ENCODE measurements at places on chromosomes 6 and 20.

DNA sequence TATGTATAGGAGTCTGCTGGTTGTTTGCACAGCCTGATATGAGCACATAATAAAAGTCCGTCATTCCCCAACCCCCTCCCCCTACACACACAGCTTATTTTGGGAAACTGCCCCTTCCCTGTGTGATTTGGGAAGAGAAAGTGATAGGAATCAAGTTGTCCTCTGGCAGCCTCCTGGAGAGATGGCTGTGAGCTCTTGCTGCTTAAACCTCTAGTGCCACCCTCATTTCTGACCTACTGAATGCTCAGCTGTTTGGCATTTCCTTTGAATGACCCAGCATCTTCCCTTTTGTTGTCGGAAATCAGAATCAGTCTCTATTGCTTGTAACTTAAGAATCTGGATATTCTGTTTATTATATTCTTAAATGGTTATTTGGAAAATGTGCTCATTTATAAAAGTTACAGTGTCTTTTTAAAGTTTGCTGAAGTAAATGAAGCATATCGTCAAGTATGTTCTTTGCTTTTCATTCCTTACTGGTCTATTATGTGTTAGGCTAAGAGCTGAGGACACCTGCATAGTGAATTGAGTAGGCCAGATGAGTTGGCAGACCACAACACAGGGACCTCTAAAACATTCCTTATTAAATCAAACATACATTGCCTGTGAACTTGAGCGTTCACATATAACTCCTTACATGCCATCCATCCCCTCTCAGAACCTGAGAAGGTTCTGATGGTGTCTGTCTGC, 5.5 kb downstream of the RWDD2A start:
- no peak for DNase-seq

- no peak for DNase-seq
These were observed 63.7 kb downstream of the PHACTR2 start for GRCh38 chr6:143741480-143741879.

GRCh38 chr6:167279766-167280446, 11.2 kb upstream of the UNC93A start:
- no peak for DNase-seq

GRCh38 chr6:13431059-13431656, 56.2 kb downstream of the GFOD1 start:
- DNase-seq = no peak

- no peak for DNase-seq
These were observed 13.6 kb upstream of the SASH1 start for GRCh38 chr6:148328876-148329555.

- DNase-seq = no peak
These were observed 65.2 kb downstream of the PRL start for GRCh38 chr6:22231616-22232015.

GRCh38 chr6:137744877-137745276, 122.2 kb upstream of the TNFAIP3 start:
- no peak for DNase-seq

DNA sequence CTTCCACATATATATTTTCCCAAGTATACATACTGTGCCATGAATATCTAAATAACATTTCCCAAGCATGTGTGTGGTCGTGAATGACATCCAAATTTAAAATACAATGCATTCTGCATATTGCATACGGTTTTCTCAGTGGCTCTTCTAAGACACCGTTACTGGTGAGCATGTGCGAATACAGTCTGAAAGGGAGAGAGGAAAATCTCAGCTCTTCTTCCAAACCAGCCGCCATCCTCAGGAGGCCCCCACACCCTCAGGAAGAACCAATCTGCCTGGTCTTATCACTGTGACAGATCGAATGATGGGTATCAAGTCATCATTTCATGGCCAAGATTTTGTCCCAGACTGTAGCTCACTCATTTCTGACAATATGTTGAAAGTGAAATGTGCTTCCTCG, 50.7 kb downstream of the ADAT2 start:
- no peak for DNase-seq

- DNase-seq = no peak
These were observed 9.9 kb upstream of the SNX9 start for GRCh38 chr6:157813191-157813590.

- DNase-seq = peak; percentile 58
These were observed 206.0 kb downstream of the CDC5L start for GRCh38 chr6:44593539-44593944.

DNA sequence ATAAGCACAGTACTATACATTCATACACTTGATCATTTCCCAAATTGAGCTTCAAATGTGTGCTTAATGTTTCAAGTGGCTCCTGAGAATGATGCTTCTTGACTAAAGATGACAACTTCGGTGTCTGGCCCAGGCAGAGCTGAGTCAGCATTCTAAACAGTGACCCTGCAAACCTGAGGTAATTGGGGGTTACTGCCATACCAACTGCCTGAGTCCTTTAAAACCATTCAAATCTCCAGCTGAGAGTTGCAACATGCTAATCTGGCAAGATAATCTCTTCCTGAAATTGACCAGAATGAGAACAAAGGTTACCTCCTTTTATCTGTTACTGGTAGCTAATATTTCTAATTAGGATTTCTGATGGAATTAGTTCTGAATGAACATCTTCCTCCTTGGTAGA, 8.2 kb downstream of the BACH2 start:
- no peak for DNase-seq

- no peak for DNase-seq
These were observed 11.0 kb upstream of the SLC22A1 start for GRCh38 chr6:160110586-160111123.

- no peak for DNase-seq
These were observed 21.1 kb downstream of the ELOVL2 start for GRCh38 chr6:11023032-11023431.

- DNase-seq = no peak
These were observed 39.0 kb downstream of the BLOC1S5 start for GRCh38 chr6:8025191-8025590.

DNA sequence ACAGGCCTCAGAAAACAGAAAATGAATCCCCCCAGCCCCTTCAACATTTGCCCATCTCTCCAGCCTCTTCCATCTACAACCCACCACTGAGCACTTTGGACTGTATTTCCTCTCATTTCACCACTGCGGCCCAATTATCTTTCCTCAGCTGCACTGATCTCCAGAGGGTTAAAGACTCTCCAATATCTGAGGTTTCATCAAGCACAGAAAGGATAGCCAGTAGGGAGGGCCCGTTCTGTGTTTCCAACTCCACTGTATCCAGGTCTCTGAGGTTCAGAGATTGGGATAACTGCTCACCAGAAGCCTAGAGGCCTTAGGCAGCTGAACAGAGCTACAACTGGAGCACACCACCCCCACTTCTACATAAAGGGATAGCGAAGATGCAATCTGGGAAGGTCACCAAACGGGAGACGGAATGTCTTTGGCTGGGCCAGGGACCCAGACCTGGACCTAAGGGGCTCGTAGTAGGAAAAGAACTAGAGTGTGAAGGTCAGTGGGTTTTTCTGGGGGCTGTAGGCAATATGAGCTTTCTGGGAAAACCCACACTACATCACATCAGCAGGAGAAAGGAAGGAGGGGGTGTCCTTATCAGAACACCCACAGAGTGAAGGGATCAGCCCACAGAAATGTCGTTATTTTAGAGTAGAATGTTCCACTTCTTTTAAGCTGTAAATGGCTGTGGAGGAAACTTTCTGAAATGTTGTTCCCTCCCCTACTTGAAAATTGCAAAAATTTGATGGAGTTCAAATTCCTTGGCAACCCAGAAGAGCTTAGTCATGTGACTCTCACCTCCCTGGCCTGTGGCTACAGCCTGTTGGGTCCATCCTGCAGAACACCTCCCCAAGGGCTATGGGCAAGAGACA, 7.3 kb downstream of the KCNK5 start:
- DNase-seq = no peak

DNA sequence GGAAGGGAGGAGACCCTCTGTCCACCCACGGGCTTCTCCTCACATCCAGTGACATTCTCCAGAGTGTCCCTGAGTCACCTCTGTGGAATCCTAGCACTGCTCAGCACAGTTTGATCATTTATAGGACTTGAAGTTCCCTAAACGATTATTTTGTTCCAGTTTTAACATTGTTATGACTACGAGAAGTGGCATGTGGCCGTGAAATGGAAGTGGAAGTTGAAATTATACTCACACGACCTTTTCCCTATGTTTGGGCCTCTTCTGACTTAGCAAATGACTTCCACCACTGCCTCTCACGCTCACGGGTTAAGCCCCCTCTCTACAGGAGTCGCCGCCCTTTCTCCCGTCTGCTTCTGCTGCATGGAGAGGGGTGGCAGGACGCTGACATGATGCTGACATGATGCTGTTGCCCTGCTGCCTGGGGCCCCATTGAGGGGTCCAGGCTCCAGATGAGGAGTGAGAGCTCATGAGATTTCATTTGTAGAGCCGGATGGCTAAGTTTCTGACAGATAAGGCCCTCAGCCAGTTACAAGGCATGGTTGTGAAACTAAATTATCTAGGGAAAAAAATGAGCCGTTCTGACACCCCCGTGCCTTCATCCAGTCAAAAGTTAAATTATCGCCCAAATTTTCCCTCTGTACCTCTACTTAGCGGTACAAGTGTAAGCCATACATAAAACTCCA, 153.6 kb upstream of the UST start:
- no peak for DNase-seq

DNA sequence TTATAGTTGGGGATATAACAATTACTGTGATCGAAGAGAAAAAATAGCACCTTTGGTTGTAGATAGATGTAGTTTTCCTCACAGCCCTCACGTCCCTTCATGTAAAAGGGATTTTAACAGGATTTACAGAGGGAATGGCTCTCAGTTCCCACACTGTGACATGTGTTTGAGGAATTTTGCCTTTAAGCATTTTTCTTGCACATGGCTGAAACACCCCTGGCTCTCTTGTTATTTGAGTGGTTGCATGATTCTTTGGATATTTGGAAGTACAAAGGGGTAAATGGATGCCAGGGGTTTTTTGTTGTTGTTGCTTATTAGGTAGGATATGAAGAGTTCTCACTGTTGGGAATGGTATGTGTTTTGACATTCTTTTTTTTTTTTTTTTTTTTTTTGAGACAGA, 48.2 kb downstream of the JAG1 start:
- DNase-seq = no peak

DNA sequence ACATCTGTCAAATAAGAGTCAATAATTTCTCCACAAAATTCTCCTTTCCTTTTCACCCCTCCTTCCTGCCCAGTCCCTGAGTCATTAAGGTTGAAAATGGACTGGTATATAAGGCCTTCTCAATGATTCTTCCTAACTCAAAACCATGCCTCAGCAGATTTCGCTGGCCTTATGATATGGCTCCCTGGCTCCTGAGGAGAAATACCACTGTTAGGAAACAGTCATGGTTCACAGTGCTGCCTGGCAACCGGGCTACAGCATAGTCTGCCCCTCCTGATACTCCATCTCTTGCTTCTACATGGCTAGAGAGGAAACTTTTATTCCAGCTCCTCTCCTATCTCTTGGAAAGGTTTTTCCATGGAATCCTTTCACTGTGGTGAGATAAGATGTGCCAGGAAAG, 4.7 kb downstream of the UBE2J1 start:
- no peak for DNase-seq

DNA sequence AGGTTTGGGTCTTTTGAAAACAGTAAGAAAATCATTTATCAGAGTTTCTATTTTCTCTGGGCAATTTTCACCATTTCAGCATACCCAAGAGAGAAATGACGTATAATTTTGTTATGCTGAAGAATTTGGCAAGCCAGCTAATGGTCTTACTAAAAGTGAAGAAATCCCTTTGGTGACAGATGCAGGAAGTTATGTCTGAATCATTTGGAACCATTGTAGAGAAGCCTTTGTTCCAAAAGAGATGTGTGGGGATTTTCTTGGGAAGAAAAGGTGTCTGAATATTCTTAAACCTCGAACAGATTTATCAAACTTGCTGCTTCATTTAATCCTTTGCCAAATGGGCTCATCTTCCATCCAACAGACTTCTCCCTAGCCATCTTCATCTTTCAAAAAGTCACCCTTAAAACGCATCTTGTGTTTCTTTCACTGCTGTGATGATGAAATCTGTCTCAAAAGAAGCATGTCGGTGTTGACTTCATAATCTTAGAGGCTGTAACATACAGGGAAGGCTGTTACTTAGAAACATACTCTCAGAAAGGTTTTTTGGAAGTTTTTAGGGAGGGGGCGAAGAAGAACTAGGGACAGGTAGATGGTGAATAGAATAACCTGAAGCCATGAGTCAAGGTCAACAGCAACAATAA, 39.5 kb downstream of the CITED2 start:
- no peak for DNase-seq

DNA sequence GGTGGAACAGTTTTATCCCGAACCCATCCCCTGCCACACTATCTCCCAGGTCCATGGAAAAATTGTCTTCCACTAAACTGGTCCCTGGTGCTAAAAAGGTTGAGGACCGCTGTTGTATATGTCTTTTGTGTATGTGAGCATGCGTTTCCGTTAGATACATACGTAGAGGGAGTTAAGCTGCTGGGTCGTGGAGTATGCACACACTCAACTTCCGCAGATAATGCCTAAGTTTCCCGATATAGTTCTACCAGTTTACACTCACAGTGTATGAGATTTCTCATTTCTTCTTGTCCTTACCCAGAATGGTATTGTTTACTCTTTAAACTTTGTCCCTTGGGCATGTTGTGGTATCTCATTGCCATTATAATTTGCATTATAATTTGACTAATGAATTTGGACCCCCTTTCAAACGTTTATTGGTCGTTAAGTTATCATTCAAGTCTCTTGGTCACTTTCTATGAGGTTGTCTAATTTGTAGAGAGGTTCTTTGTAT, 50.5 kb upstream of the SCAF8 start:
- DNase-seq = no peak

GRCh38 chr6:11532097-11532496, 5.5 kb upstream of the TMEM170B start:
- no peak for DNase-seq

DNA sequence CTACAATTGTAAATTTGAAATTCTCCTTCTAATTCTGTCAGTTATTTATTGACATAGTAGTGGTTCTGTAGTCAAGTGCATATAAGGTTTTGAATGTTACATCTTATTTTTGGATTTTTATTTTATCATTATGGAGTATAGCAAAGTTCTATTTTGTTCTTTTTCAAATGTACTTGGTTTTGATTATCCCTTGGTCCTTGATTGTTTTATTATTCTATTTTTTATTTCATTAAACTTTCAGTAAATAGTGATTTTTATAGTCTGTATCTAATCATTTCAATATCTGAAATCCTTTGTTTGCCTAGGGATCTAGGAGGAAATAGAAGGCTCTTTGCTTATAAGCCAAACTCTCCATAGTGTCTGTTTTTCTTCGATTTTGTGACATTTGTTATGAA, 87.8 kb downstream of the HFE start:
- no peak for DNase-seq

- DNase-seq = no peak
These were observed 245.8 kb downstream of the ESR1 start for GRCh38 chr6:152053332-152053731.

DNA sequence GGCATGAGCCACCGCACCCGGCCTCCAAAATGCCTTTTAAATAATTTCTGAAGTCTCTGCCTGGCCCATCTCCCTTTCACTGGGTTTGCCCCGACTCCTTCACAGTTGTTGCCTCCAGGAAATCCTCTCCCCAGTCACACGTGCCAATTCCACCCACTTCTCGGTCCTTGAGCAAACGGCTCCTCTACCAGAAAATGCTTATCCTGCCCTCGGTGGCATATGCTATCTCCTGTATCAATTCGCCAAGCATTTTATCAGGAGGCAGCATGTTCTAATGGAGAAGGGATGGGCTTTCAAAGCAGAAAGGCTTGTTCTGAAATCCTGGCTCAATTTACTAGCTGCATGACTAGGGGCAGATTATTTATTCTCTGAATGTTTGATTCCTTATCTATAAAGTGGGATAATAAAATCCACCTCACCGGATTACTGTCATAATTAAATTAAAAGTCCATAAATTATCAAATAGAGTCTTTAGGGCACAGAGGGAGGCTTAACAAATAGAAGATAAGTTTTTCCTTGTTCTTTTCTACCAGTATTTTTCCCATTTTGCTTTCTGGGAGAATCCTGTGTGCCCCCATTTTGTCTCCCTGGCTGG, 66.3 kb downstream of the PPP1R3G start:
- DNase-seq = no peak

Data from CD4-positive, alpha-beta T cell treated with Interleukin-4 for 1 hour (primary cell).